ENCODE measurements at places on chromosomes 6 and 20.

- DNase-seq: no peak
Observed at GRCh38 chr20:35702824-35703695, 3.9 kb downstream of the ROMO1 start.

DNA sequence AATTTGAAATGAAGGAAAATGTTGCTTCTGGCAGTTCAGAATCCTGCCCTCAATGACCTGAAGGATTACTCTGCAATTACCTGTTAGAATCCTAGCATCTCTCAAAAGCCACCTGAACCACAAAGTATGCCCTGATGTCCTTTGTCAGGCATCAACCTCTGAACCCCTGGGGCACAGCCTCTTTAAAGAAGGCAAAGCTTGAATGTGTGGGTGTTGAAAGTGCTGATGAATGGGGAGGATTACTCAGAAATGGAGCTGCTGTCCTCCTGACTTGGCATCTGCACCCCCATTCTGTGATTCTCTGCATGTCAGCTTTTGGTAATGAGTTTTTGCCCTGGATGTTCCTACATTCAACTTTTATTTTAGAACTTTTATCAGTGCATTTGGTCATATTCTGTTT is 179.2 kb downstream of the PKHD1 start:
- no peak for DNase-seq

GRCh38 chr6:98578016-98578415 is 256.4 kb upstream of the POU3F2 start:
- no peak for DNase-seq

DNA sequence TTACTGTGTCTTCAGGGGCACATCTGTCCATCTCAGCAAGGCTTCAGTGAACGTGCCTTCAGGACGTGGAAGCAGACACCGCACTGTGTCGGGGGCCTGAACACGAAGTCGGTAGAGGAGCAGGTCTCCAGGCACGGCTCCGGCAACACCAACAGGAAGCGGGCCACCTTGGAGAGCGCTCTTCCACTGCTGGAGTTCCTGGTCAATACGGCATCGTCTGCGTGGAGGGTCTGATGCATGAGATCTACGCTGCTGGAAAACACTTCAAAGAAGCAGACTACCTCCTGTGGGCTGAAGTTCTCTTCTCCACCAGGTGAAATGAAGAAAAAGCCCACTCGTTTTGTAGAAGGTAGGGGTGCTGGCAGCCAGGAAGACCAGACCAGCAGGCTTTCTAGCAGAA is 69.3 kb upstream of the SLCO4A1 start:
- no peak for DNase-seq

DNA sequence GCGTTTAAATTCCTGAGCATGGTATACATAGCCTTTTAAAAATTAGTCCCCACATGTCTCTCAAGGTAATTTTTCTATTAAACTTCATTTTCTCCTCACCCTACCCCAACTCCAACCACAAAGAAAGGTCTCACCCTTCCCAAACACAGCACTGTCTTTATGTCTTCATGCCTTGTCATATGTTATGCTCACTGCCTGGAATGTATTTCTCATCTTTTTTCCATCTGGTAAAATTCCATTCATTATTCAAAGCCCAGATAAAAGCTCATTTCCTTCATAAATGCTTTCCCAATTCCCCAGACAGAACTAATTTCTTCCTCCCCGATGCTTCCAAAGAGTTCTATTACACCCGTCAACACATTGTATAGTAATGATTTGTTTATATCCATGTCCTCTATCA is 302.0 kb downstream of the ALDH8A1 start:
- no peak for DNase-seq

- peak; percentile 68 for DNase-seq
Observed at GRCh38 chr6:6676910-6677441, 88.5 kb downstream of the LY86 start.

GRCh38 chr6:18506382-18507017 is 119.3 kb downstream of the RNF144B start:
- no peak for DNase-seq

GRCh38 chr6:93036835-93037234 is 382.5 kb downstream of the EPHA7 start:
- DNase-seq: no peak

DNA sequence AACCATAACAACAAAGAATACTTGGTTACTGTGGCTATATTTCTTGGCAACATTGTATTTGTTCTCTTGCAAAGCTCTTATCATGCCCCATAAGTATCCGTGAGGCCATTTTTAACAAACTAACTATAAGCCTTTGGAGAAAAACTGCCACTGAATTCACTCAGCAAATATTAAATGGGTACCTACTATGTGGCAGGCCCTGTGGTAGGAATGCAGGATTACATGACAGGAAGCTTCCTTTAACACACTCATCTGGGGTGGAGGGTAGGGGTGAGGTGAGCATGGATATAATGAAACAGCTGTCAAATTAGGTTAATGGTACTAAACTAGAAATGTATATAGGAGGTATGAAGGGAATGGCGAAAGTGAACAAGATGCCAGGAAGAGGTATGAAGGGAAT is 504.8 kb downstream of the MEI4 start:
- no peak for DNase-seq

- no peak for DNase-seq
Observed at GRCh38 chr20:59580146-59580946, 24.0 kb upstream of the PHACTR3 start.

DNA sequence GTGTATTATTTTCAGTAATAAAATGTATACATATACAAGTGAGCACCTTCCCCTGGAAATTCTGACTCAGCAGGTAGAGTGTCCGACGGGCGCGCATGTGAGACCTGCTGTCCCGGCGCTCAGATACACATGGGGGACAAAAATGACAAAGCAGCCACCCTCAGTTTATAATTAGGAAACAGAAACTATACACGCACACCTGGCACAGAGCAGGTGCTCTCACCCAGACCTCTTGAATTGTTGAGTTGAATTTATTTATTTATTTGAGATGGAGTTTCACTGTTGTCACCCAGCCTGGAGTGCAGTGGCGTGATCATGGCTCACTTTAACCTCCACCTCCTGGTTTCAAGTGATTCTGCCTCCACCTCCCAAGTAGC is 180.4 kb downstream of the ZDHHC14 start:
- DNase-seq: no peak

DNA sequence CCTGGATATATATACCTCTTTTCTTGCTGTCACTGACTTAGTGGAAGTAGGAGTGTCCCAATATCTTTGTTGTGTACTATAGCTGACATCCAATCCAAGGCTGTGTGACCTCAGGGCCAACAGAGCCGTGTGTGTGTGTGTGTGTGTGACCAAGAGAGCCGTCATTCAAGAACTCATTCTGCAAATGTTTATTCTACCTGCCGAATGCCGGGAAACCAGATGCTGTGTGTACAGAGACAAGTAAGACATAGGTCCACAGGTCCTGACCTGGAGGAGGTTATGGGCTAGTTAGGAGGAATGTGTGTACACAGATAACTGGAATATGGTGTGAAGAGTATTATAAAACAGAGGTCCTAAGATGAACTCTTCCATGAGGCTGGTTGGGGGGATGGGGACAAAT is 190.0 kb downstream of the DHX35 start:
- DNase-seq: no peak

- no peak for DNase-seq
Observed at GRCh38 chr6:530425-530824, 126.5 kb downstream of the HUS1B start.

GRCh38 chr6:17057322-17057721 is 44.5 kb upstream of the STMND1 start:
- DNase-seq: no peak

GRCh38 chr6:46876126-46876525 is 45.6 kb downstream of the ADGRF5 start:
- DNase-seq: no peak

GRCh38 chr6:124795643-124796463 is 166.4 kb upstream of the RNF217 start:
- no peak for DNase-seq

DNA sequence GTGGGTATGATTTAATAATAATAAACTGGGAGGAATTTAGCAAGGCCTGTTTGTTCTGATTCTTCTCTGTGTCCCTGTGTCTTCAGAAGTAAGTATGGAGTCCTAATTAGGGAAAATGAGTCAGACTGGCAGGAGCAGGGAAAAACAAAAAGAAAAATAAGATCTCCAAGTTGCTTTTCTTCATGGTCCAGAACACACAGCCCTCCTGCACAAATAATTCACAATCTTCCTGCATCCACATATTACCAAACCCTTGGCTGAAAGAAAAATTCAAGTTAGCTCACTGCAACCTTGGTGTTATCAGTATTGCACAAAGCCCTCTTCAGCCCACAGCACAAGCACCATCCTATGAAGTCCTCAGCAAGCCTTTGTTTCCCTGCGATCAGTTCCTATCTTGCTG is 142.0 kb upstream of the LAMA2 start:
- no peak for DNase-seq

GRCh38 chr6:156348849-156349248 is 428.3 kb upstream of the ARID1B start:
- DNase-seq: no peak

DNA sequence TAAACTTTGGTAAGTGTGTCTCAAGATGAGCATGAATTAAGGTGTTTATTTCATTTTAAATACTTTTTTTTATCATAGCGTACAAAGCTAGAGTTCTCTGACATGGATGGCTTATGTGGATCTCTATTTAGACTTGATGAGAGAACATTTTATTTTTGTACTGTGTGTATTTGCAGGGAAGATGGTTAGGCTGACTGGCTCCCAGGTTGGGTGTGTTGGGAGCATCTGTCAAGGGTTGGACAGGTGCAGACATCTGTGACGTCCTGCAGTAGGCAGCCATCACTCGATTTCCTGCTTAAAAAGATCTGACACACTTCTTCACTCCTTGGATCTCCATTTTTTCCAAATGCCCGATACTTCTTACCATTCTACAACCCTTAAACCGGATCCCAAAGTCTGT is 221.9 kb upstream of the QKI start:
- DNase-seq: no peak

DNA sequence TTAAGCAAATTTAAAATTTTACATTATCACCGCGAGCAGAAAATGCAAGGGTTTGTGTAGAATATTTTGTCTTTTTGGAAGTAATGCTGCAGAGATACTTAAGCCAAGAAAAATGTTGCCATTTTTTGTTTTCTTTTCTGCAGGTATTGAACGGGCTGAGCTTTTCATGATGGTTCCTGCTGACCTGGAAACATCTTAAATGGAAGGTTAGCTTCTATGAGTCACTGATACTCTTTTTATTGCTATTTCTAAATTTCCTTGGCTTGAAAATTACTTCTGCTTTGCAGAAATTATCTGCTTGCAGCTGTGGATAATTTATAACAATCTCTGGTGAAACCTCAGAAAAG is 12.7 kb downstream of the SYTL3 start:
- no peak for DNase-seq

DNA sequence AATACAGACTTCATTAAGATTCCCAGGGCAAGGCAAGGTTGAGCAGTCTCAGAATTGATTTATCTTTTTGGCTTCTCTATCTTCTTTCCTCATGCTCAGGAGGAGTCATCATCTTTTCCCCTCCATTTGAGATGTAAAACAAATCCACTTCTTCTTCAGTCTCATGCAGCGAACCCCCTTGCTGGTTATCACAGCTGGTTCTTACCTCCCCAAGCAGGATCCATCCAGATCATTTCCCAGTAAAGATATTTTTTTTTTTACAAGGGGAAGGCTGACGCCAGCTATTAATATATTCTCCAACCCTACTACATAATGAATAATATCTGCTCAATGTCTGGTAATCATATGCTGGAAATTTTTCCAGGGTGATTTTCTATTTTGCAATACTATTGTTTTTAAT is 508.9 kb upstream of the NOX3 start:
- DNase-seq: no peak

GRCh38 chr20:57025261-57025660 is 241.2 kb downstream of the BMP7 start:
- no peak for DNase-seq

- DNase-seq: no peak
Observed at GRCh38 chr6:169974663-169975062, 223.2 kb downstream of the ERMARD start.

GRCh38 chr6:85390775-85391174 is 59.1 kb upstream of the NT5E start:
- DNase-seq: no peak

DNA sequence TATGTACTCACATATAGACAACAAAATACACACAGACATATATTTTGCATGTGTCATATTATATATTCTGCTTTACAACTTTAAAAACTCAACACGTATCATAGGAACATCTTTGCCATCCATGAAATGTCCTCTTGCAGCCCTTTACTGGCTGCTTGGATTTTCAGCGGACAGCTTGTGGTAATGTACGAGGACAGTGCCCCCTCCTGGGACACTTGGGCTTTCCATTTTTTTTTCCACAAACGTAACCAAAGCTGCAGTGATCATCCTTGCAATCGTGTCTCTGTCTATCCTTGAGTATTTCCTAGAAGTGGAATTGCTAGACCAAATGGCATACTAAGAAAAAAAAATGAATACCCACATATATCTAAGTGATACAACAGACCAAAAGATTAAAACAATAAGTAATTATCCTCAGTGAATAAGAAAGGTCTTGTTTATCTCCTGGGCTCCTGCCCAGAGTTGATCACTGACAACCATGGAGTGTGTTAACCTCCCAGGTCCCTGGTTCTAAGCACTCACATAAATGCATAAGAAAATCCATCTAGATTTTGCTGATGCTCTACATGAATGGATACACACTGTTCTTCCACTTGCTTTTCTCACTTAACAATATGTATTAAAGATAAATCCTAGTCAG is 18.1 kb downstream of the BPI start:
- DNase-seq: no peak

DNA sequence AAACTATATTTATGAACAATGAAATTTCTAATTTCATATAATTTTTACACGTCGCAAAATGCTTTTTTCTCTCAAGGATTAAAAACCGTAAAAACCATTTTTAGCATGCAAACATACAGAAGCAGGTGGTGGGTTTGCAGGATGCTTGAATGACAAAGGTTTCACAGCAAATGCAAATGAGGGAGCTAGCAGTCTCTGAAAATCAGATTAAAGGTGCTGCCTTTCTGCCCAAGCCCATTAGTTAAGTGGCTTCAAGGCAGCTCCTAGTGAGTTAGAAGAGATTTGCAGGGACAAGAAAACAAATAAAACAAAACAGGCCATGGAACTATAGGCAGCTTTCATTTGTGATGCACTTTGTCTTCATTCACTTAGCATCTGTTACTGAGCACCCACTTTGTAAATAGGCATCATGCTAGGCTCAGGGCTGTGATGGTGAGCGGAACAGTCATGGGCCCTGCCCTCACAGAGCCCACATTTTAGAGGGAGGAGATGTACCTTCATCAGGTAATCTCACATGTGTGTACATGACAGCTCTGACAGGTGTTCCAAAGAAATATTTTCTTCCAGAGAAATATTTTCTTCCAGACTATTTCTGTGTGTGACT is 29.5 kb downstream of the NAPB start:
- DNase-seq: no peak

GRCh38 chr20:52829111-52829510 is 143.0 kb upstream of the TSHZ2 start:
- DNase-seq: no peak

DNA sequence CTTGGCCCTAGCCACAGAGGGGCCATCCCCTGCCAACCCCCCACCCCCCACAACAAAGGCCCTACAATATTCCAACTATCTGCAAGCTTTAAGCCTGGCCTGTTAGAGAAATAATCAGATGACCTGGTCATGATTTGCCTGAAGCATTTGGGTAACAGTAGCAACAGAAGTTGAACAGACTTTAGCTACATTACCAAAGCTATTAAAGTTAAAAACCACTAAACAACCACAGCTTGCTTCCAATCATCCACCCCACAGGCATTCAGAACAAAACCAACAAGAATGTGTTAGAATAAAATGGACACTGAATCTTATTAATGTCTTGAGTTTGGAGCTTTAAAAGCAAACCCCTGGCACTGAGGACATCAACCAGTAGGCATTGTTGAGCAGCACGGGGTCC is 250.9 kb downstream of the LRFN2 start:
- DNase-seq: no peak

GRCh38 chr6:158321960-158322359 is 9.7 kb downstream of the TULP4 start:
- no peak for DNase-seq
